H9 (cell line): ENCODE measurements at places on chromosomes 2 and 18.

- H3K4me3 ChIP-seq, result no peak overlapping the region
- no peak for DNase-seq
- H3K27ac ChIP-seq, result no peak overlapping the region
- H3K36me3 ChIP-seq, result peaks cover 62% of the 10 kb centered on the region
- H3K27me3 ChIP-seq, result no peaks in the 10 kb centered on the region
- no peaks in the 10 kb centered on the region for H3K4me1 ChIP-seq
Measured at GRCh38 chr2:240792629-240793312, 27.2 kb downstream of the KIF1A start.

GRCh38 chr2:178506101-178506500, 25.8 kb downstream of the PLEKHA3 start:
- H3K36me3 ChIP-seq, result peaks cover 12% of the 10 kb centered on the region
- no peak for DNase-seq
- H3K4me3 ChIP-seq, result no peak overlapping the region
- no peak overlapping the region for H3K27ac ChIP-seq
- H3K4me1 ChIP-seq, result no peaks in the 10 kb centered on the region

GRCh38 chr18:59278793-59279192, 5.5 kb upstream of the RAX start:
- H3K27me3 ChIP-seq, result peaks cover 35% of the 10 kb centered on the region
- no peak overlapping the region for H3K27ac ChIP-seq
- no peak overlapping the region for H3K4me3 ChIP-seq
- DNase-seq, result no peak
- no peaks in the 10 kb centered on the region for H3K36me3 ChIP-seq

- DNase-seq, result no peak
- no peaks in the 10 kb centered on the region; the same call in 2 of the 3 replicates for H3K36me3 ChIP-seq
- no peak overlapping the region for H3K27ac ChIP-seq
- H3K4me3 ChIP-seq, result no peak overlapping the region
- H3K27me3 ChIP-seq, result no peaks in the 10 kb centered on the region
Measured at GRCh38 chr2:113677330-113677729, 50.3 kb downstream of the RABL2A start.

- H3K4me3 ChIP-seq, result no peak overlapping the region
- H3K27ac ChIP-seq, result no peak overlapping the region
- DNase-seq, result peak; percentile 35
- no peaks in the 10 kb centered on the region for H3K27me3 ChIP-seq
Measured at GRCh38 chr2:45458909-45459563, 152.0 kb downstream of the SRBD1 start.

GRCh38 chr2:36450466-36451196, 95.1 kb downstream of the CRIM1 start:
- no peak for DNase-seq
- H3K27me3 ChIP-seq, result no peaks in the 10 kb centered on the region
- H3K36me3 ChIP-seq, result peaks cover 11% of the 10 kb centered on the region
- peaks cover 6% of the 10 kb centered on the region for H3K4me1 ChIP-seq
- H3K27ac ChIP-seq, result no peak overlapping the region
- H3K4me3 ChIP-seq, result no peak overlapping the region

DNA sequence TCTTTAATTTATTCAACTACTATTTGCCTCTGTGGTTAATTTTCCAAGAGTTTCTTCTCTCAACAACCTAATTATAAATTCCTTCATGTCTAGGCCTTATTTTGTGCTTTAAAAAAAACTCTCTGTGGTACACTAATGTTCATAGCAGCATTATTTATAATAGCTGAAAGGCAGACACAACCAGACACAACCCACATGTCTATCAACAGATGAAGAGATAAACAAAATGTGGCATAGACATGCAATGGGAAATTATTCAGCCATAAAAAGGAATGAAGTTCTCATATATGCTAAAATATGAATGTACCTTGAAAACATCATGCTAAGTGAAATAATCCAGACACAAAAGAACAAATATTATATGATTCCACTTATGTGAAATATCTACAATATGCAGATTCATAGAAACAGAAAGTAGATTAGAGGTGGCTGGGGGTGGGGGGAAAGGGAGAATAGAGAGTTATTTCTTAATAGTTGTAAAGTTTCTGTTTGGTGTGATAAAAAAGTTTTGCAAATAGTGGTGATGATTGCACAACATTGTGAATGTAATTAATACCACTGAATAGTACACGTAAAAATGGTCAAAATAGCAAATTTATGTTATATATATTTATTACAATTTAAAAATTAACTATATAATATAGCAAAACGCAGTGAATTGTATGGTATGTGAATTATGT, 28.1 kb upstream of the RASGRP3 start:
- no peaks in the 10 kb centered on the region for H3K27me3 ChIP-seq

DNA sequence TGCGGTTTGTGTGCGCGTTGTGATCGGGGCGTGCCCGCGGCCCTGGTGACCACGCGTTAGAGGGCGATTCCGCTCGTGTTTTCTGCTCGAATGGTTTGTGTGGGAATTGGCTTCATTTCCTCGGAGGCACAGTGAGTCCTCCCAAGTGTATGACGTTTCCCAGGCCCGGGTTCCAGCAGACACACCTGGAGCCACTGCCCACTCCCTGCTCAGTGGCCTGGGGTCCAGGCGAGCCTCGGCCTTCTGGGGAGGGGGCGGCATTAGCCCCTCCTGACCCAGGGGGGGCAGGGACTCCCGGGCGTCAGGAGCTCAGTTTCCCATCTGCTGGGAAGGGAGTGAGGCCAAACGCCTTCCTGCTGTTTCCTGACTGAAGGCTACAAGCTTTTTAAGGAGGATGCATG, 92.1 kb downstream of the NFATC1 start:
- H3K36me3 ChIP-seq, result no peaks in the 10 kb centered on the region
- H3K27ac ChIP-seq, result no peak overlapping the region
- DNase-seq, result no peak
- H3K4me1 ChIP-seq, result no peaks in the 10 kb centered on the region

DNA sequence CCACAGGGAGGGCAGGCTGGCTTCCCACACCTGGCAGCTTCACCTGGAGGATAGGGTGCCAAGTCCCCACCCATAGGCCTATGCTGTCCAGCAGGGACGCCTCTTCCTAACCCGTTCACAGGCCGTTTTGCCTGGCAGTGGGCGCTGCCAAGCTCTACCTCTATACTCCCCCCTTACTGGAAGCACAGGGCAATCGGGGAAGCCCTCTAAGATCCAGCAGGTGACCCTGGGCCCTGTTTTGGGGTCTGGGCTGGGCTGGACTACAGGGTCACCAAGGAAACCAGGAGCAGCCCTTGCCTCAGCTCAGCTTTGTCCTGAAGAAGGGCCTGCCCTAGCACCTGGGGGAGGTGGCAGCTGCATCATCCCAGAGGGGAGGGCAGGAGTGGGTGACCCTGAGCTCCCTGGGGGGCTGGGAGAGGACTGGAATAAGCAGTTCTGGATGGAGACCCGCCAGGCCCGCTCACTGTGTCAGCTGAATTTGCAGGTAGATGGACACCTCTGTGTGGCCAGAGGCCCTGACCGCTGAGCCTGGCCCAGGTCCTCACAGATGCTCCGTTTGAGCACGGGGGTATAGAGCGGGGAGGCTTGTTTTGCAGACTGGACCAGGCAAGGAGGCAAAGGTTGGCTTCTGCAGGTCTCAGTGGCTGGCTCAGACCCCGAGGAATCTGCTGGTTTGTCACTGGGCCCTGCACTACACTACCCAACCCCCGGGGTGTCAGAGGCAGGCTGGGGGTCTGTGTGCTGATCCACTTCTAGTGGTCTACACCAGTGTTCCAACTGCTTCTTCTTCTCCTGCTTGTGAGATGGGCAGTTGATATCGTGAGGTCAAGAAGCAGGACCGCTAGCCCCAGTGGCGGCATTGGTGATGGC, 163.1 kb downstream of the ASB1 start:
- no peaks in the 10 kb centered on the region for H3K27me3 ChIP-seq
- H3K36me3 ChIP-seq, result no peaks in the 10 kb centered on the region
- no peak overlapping the region for H3K4me3 ChIP-seq
- H3K27ac ChIP-seq, result no peak overlapping the region
- DNase-seq, result peak; percentile 26
- no peaks in the 10 kb centered on the region for H3K4me1 ChIP-seq

DNA sequence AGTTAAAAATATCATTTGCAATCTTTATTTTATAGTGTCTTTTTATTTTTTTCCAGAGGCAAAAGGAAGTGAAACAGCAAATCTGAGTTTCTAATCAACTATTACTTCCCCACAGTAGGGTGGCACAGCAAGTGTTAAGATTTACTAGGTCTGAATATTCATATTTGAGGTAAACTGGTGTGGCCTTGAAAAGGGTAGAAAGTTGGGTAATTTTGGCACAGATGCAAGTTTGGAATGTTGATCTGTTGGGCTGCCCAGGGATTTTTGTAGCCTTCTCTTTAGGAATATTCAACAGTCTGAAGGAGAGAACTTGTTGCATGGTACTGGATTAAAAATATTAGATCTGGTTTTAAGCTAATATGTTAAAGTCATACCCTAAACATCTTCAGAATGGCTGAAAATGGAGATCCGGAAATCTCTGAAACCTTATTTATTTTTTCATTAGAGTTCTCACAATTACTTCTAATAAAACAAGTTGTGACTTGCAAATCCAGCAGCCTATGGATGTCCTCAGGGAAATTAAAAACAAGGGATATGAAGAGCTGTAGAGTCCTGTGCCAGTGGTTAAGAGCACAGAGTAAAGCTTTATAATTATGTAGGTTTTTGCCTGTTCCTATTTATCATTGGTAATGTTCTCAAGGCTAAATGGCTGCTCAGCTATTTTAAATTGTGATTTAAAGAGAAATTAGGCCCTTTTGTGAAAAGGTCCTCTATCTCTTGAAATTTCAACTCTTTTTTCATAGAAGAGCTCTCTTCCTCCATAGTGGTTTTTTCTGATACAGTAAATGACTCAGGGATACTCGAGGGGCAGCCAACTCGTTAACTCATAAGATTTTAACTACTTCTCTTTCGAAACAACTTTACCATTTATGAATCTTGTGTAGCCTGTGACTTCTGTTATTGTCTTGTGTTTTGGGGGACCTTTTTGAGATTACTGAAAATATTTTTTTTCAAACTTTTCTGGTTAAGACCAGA, 11.0 kb downstream of the TANK start:
- no peaks in the 10 kb centered on the region for H3K27me3 ChIP-seq
- DNase-seq, result no peak
- H3K4me1 ChIP-seq, result no peaks in the 10 kb centered on the region; the same call in 1 of the 2 replicates
- H3K36me3 ChIP-seq, result peaks cover 3% of the 10 kb centered on the region; the same call in 1 of the 3 replicates

GRCh38 chr2:231189571-231190495, 8.6 kb upstream of the ARMC9 start:
- no peaks in the 10 kb centered on the region for H3K36me3 ChIP-seq
- peaks cover 4% of the 10 kb centered on the region; the same call in 1 of the 2 replicates for H3K4me1 ChIP-seq
- peak; percentile 65 for DNase-seq
- no peaks in the 10 kb centered on the region for H3K27me3 ChIP-seq
- H3K27ac ChIP-seq, result no peak overlapping the region
- H3K4me3 ChIP-seq, result peak overlapping the region; percentile 44

GRCh38 chr2:109516445-109517117, 97.2 kb downstream of the SEPTIN10 start:
- H3K27me3 ChIP-seq, result no peaks in the 10 kb centered on the region
- no peak overlapping the region for H3K4me3 ChIP-seq
- peak; percentile 90 for DNase-seq
- H3K4me1 ChIP-seq, result no peaks in the 10 kb centered on the region

GRCh38 chr2:210954386-210954907, 398.0 kb downstream of the CPS1 start:
- no peak overlapping the region for H3K27ac ChIP-seq
- no peak for DNase-seq
- no peaks in the 10 kb centered on the region for H3K36me3 ChIP-seq
- H3K4me1 ChIP-seq, result no peaks in the 10 kb centered on the region

GRCh38 chr2:139055202-139055601, 275.0 kb upstream of the NXPH2 start:
- no peaks in the 10 kb centered on the region; the same call in 1 of the 2 replicates for H3K4me1 ChIP-seq
- H3K4me3 ChIP-seq, result no peak overlapping the region
- DNase-seq, result no peak
- H3K27me3 ChIP-seq, result no peaks in the 10 kb centered on the region

DNA sequence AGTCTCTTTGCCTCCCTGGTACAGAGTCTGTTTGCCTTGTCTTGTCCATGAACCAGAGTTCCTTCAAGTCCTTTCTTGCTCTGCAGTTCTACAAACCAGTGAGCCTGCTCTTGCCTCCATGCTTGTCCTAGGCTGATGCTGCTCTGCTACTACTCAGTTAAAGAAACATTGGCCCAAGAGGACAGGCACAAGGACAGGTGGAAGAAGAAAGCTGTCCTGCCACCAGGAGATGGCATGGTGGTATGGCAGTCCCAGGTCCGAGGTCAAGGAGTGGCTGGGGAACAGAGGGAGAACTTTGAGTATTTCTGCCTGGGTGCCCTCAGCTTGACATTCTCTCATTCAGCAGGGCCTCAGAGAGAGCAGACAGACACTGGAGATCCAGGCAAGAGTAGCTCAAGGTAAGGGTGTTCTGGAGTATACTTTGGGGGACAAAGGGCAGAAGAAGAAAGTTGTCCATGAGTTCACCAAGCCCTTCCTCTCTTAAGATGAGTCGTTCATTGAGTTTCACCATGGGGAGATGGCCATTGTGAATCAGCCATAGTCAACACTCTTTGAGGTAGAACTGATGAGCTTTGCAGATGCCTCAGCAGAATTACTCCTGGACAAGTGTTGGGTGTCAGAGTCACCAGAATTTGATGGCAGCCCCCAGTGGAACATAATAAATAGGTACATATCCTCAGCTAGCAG, 20.4 kb downstream of the TTC32 start:
- no peaks in the 10 kb centered on the region for H3K4me1 ChIP-seq
- no peaks in the 10 kb centered on the region for H3K27me3 ChIP-seq
- no peak overlapping the region for H3K27ac ChIP-seq
- no peak for DNase-seq

DNA sequence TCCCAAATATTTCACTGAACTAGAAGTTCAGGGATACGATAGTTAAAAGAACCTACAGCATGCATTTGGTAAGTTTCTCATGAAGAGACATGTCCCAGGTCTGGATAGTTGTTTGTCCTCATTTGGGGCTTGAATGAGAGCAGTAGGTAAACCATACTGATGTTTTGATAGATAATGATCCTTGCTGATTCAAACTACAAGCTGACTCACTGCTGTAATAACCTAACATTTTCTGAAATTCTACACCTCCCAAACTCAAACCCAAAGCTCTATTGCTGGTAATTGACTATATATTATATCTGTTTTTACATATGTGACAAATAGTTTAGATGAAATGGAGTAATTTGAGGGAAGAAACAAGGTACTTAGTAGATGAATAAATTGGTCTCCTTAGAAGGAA, 154.1 kb upstream of the BOD1L2 start:
- H3K27ac ChIP-seq, result no peak overlapping the region
- no peaks in the 10 kb centered on the region for H3K27me3 ChIP-seq
- H3K4me1 ChIP-seq, result no peaks in the 10 kb centered on the region; the same call in 1 of the 2 replicates
- no peak for DNase-seq
- H3K4me3 ChIP-seq, result no peak overlapping the region
- H3K36me3 ChIP-seq, result peaks cover 5% of the 10 kb centered on the region; the same call in 1 of the 2 replicates
